ENCODE measurements at places on chromosomes 1 and 21.

DNA sequence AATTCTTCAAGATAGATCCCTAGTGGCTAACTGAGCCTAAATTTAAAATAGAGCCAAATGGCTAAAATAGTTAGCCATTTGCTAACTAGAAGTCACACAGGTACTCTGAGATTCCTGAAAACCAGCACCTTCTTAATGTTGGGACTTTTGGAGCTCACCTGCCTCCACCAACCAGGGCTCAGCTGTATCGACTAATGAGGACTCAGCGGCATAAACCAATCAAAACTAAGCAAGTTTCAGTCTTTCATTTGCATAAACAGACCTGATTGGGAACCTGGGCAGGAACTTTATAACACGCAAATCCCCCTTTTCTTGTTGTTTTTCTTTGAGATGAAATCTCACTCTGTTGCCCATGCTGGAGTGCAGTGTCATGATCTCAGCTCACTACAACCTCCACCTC lies 28.5 kb downstream of the TNFRSF9 start:
- no peak for DNase-seq

DNA sequence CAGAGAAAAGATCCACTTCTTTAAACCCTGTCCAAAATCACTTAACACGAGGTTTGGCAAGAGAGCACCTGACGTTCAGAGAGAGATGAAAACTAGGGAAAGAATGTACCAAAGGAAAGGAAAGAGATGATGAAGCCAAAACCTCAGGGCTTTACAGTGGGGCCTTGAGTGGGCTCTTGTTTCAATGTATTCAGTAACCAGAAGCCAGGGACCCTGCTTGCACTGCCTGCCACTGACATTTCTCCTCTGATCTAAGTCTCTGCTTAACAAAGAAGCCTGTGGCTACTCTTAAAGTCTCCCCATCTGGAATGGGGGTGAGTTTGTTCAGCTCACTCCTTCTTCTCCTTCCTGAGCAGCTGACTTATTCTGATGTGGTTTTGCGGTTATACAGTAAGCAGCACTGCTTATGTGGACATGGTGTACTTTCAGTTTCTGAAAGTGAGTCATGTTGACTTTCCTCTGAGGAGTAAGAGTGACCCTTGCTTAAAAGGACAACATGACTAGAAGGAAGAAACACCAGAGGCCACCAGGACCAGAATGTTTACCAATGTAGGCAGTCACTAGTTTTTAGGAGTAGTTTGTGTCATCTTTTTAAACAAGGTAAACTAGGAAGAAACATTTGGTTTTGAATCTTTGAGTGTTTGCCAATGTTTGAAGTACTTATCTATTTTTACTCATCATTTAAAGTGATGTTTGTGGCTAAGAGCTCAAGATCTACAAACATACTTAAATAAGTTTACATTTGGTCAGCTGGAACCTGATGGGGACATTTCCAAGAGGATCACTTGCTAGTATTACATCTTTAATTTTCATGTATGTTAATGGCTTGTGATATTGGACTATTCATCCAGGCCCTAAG lies 87.4 kb downstream of the FASLG start:
- peak; percentile 16 for DNase-seq

DNA sequence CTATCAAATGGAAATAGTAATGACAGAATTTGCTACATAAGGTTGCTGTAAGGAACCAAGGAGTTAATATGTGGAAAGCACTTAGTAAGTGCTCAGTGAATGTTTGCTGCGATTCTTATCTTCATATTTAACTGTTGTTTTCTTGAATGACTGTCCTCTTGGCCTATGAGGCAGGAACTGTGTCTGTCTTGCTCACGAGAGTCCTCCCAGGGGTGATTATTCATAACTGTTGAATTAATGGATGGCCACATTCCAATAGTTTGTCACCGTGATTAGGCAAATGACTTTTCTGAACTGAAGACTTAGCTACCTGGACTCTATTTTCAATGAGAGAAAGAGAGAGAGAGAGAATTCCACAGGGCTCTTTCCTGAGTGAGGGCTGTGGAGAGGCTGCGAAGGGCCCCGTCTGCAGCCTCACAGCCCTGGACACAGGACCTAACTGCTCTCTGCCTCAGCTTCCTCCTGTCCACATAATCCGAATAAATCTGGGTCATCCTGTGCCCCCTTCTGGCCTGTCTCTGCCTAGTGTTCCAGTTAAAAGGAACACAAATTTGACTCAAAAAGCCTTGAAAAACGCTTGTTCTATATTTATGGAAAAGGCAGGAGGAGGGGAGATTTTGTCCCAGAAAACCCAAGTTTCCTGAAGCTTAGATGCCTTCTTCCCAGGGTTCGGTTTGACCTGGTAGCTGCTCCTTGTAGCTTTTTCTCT lies 8.5 kb downstream of the EDN2 start:
- no peak for DNase-seq

DNA sequence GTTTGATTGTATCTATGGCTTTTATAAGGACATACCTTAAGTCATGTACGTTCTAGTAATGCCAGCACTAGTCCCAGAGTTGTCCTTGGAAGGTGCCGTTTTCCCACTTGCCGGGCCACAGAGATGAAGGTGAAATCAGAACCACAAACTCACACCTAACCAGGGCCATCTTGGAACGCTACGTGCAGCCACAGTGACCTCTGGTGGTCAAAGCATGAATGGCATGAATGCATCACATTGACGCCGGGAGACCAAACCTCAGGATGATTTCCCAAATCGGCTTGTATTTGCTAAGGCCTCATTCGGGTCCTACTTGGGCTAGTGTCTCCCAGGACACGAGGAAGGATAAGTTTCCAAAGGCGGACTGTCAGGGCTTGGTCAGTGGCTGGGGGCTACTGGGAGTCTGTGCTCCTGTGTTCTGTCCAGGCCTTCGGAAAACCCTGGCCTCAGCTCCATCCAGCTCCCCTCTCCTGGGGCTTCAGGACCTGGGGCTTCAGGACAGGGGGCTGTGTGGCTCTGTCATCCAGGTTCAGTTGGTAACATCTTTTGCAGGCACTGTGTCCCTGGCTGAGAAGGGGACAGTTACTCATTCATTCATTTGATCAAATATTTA lies 260.5 kb downstream of the PRDM2 start:
- peak; percentile 41 for DNase-seq

GRCh38 chr1:61149010-61149860 lies 66.9 kb downstream of the NFIA start:
- no peak for DNase-seq
